ENCODE measurements at places on chromosomes 2 and 18.

DNA sequence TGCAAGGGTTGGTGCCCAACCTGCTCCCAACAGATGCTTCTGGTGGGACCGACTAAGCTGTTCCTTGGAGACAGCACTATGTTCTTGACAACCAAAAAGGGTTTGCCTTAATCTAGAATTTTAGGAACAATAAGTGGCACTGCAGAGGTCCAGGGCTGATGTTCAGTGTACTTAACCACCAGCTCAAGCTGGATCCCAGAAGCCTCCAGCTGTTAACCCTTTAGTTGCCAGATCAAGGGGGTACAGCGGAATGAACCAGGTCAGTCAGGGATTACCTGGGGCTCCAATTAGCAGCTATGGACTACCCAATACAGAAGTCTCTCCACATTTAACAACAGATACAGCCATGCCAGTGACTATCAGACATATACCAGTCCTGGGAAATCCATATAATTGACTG lies 3.5 kb downstream of the GPR75 start:
- no peak for DNase-seq

DNA sequence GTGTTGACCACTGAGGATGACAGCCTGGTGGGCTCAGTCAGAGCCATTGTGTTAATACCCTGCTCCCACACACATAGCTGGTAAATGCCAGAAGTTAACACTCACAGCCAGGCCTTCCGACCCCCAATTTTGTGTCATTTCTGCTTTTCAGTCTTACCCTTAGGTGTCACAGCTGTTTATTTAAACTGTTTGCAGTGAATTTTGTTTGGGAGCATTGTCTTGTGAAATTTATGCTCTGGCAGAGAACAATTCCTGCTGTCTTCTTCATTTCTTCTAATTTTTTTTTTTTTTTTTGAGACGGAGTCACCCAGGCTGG lies 8.2 kb downstream of the LPIN1 start:
- no peak for DNase-seq

- no peak for DNase-seq
These were observed 29.3 kb upstream of the MEP1B start for GRCh38 chr18:32160547-32160946.

GRCh38 chr18:58091099-58091611 lies 47.1 kb downstream of the NEDD4L start:
- DNase-seq = no peak

GRCh38 chr18:48573632-48574283 lies 34.9 kb downstream of the CTIF start:
- no peak for DNase-seq

DNA sequence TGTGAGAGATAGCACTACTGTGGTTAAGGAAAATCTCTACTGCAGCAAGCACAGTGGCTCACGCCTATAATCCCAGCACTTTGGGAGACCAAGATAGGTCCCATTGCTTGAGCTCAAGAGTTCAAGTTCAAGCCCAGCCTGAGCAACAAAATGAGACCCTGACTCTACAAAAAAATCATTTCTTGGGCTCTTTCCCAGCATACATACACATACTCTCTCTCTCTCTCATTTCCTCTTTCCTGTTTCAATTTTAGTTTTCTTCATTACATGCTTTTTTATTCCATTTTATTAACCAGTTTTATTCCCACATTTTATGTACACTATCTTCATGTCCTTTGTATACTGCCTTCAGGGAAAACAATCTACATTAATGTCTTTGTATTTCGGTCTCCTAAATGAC lies 14.6 kb downstream of the WDR33 start:
- DNase-seq = no peak

GRCh38 chr2:63679252-63679855 lies 90.6 kb downstream of the MDH1 start:
- DNase-seq = no peak

DNA sequence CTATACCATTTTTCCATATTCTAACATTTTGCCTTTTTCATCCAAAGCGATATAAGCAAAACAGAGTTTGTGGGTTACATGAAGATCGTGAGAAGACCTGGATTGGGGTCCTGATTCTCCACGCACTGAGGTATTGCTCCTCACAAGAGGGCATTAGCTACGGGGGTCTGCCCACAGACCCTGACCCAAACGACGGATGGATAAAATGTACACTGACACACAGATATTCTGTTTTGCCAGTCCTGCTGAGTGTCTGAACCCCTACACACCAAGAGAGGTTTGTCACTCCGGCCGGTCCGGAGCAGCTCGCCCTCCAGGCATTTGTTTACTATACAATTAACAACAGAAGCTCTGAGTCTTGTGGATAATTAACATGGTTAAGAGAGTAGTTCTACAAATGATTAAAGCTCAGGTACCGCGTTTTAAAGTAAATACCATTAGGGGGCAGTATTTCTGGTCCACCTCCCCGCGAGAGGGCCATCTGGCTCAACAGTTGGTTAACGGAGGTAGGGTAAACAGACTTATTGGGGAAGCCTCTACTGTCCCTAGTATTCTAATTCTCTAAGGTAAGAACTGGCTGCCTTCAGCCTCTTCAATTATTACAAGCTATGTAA lies 28.4 kb downstream of the SCYGR8 start:
- no peak for DNase-seq

- no peak for DNase-seq
These were observed 330.4 kb downstream of the LPIN1 start for GRCh38 chr2:12076810-12077209.

DNA sequence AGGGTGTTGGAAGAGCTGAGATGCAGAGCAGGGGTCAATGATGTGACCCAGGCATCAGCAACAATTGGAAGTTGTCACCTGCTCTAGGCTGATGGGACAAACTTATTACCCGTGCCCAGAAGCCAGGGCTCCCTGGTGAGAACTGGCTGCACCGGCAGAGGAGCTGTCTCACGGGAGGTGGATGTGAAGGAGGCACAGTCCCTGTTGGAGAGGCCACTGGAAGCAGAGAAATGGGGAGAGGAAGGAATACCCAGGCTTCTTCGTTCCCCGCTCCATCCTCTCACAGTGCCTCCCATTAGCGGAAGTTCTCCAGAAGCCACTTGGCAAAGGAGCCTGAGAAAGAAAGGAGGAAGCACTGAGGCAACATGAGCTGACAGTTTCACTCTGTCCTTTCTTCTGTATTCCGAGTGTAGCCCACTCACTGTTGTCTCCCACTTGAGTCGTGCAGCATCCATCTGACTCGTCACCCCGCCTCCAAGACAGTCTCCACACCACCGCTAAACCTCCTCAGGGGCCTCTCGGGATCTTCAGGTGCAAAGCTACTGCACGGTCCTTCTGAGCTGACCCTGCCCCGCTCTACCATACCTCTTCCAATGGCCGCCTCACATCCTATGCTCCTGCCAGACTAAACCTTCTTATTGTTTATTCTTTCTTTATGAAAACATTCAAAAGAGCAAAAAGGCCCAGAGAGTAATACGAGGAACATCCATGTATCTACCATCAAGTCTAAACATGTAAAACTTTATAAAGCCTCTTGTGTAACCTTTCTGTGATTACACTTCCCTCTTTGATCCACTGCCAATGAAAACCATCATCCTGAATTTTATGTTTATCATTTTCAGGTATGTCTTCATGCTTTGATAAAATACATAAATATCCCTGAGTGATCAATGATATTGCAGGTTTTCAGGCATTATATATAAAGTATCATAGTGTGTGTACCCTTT lies 19.1 kb upstream of the AFTPH start:
- no peak for DNase-seq

DNA sequence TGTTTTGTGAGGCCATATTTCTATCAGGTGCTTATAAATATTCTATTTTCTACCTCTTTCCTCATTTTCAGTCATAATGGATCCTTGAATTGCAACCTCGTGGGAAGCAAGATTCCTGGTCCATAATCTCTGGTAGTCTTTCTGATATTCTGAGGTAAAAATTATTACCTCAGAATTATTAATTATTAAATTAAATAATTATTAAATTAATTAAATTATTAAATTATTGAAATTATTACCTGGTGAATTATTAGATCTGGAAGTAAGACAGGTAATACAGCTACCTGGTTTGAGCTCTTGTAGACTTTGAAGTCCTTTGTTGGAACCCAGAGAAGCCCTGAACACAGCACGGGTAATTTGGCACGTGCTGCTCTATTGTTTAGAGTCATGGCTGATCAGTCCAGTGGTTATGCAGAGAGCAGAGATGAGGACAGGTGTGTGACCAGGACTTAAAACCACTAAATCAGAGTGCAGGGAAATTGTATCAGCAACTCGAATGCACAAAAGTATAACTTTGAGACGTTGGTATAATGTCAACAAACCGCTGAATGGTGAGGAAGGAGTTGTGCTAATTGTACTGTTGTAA lies 46.8 kb upstream of the PTPRM start:
- no peak for DNase-seq

- DNase-seq = no peak
These were observed 117.6 kb downstream of the METTL8 start for GRCh38 chr2:171316220-171316619.

DNA sequence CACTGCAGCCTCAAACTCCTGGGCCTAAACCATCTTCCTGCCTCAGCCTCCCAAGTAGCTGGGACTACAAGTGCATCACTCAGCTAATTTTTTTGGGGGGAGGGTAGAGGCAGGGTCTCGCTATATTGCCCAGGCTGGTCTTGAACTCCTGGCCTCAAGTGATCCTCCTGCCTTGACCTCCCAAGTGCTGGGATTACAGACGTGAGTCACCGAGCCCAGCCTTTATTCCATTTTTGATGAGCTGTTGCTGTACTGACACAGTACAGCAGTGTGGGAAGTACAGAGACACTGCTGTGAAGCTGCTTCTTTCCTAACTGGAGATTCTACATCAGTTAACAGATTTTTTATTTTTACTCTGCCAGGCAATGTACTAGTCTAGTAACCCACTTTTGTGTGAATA lies 18.8 kb downstream of the PTRHD1 start:
- DNase-seq = no peak

GRCh38 chr18:65081786-65082185 lies 669.0 kb upstream of the CDH7 start:
- DNase-seq = no peak

DNA sequence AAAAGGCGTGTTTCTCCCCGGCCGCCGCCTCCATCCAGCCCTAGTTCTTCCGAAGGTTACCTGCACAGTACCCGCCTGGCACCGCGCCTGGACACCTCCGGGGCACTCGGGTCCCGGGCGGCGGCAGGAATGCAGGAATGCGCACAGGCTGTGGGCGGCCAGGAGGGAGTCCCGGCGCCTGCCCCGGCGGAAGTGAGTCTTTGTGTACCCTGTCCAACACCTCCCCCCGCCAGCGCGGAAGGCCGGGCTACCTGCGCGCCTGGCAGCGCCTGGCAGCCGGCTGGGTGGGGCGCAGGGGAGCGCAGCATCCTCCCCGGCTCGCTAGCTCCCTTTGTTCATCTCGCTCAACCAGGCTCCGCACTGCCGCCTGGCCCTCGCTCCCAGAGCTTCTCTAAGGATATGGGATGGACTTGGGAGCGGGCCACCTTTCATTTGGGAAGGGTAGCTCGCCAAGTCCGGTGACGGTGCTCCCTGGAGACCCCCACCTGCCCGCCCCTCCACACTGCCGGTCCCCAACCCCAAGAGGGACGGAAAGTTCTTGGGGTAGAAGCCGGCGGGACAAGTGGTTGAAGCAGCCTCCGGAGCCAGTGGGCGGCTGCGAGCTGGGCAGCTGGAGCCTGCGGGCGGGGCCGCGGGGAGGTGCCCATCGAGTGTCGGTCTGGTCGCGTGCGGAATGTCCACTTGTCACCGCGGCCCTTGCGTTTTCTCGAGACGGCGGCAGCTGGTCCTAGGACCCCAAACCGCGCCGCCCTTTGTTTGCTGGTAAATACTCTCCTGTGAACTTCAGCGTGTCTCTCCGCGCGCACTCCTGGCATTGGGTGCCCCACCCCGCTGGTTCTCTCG lies 1.2 kb upstream of the ST6GAL2 start:
- no peak for DNase-seq

DNA sequence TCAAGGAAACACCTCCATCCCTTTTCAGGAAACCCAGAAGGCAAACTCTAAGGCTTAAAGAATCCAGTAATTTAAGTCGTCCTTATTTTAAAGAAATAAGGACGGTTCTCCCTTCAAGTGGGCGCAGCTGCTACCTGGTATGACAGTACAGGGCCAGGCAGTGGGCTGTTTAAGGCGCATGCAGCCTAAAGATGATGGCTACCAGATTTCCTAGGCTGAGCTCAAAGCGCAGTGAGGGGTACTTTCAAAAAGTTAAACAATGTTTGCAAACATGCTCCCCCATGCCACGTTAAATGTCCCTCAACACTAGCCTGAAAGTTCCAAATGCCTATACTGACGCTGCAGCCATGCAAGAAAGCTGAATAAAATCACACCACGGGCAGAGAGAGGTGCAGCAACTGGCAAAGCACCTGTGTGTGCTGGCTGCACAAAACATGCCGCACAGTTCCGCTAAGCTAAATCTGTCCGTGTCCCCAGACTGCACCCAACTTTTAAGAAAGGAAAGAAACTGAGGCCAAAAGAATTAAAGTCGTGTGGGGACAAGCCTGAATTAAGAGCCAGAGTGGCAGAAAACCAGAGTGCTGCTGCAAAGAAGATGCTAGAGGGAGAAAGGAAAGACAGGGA lies 583 bp downstream of the HIBCH start:
- DNase-seq = no peak

DNA sequence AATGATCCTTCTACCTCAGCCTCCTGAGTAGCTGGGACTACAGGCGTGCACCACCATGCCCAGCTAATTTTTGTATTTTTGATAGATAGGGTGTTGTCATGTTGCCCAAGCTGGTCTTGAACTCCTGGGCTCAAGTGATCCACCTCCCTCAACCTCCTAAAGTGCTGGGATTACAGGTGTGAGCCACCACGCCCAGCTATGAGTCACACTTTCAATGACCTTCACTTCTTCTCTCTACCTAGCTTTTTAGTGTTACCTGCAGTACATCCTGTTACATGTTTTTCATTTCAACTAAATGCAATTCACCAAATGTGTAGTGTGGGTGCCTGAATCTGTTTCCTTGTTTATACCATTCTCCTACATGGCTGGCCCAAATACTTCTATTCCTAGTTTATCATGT lies 64.0 kb downstream of the SLC39A10 start:
- no peak for DNase-seq

DNA sequence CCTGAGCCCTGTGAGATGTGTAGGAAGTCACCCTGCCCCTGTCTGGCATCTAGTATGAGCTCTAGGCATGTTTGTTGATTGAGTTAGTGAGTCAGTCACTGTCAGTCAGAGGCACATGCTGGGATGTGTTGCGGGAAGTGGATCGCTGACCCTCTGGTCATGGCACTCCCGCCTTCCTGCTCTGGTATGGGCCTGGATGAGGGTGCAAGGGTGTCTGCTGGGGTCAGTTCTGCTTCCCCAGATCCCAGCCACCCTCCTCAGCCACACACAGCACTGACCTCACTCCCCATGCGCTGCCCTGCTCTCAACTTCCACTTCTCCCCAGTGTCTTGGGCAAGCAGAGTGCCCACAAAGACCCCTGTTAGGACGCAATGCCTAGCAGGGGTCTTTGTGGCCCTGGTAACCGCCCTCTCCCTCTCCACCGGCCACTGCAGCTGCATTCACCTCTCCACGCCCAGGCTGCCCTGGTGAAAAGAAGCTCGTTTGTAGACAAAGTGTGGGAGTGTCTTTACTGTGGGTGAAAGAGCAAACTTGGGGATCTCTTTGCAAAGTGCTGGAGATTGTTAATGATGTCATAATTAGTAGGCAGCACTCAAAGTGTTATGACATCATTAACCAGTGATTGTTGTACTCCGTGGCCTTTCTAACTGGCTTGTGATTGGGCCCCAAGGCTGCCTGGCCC lies 252.1 kb downstream of the LDLRAD4 start:
- no peak for DNase-seq

GRCh38 chr2:218294430-218295022 lies 2.2 kb upstream of the TMBIM1 start:
- no peak for DNase-seq

- no peak for DNase-seq
These were observed 35.4 kb downstream of the INSIG2 start for GRCh38 chr2:118123561-118124232.

Measured in AG04450 (cell line).